HT-29 (cell line): ENCODE measurements at places on chromosomes 6 and 20.
A peak's percentile ranks its signal among the peaks of the same experiment; 100 is the strongest.

DNA sequence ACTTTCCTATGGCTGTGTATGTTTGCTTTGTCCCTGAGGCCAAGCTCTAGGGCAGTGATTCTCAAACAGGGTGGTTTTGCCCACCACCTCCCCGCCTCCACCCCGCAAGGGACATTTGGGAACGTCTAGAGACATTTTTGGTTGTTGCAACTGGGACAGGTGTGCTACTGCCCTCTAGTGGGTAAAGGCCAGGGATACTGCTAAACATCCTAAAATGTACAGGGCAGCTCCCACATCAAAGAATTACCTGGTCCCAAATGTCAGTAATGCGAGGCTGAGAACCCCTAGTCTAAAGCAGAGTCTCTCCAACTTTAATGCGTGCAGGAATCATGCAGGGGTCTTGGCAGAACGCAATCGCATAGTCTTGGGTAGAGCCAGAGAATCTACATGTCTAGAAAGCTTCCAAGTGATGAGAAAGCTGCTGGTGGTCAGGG is 5.1 kb downstream of the KCNS1 start:
- peak; percentile 89 for DNase-seq

DNA sequence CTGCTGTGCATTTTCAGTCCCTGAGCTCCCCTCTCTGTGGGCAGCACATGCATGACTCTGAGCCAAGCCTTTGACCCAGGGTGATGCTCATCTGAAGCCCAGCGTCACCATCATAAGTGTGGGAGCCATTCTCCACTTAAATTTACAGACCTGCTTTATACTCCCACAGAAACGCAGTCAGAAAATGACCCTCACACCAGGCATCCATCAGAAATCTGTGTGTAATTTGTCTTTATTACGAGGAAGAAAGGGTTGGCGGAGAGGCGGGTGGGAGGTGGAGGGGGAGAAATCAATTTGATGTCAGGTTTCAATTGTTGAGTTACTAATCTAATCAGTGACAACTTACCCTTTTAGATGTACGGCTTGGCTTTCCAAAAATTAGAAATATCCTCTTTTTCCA is 353.6 kb downstream of the MAFB start:
- no peak for DNase-seq

GRCh38 chr20:48760403-48760983 is 67.3 kb downstream of the PREX1 start:
- DNase-seq: no peak

GRCh38 chr20:47269309-47270165 is 87.0 kb downstream of the ZMYND8 start:
- DNase-seq: no peak

DNA sequence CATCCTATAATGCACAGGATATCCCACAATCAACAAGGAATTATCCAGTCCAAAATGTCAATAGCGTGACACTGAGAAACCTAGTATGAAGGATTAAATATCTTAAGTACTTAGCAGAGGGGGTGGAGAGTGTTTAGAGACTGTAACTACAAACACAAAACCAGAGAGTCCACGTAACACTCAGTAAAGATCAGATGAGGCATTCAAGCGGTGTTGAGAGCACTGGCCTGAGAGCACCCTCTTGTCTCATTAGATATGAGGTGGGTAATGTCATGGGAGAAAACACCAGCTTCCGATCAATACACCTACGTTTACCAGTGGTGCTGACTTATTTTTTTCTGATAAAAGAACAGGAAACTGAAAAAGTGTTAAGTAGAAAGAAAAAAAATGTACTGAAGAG is 2.3 kb downstream of the FAM184A start:
- DNase-seq: no peak

DNA sequence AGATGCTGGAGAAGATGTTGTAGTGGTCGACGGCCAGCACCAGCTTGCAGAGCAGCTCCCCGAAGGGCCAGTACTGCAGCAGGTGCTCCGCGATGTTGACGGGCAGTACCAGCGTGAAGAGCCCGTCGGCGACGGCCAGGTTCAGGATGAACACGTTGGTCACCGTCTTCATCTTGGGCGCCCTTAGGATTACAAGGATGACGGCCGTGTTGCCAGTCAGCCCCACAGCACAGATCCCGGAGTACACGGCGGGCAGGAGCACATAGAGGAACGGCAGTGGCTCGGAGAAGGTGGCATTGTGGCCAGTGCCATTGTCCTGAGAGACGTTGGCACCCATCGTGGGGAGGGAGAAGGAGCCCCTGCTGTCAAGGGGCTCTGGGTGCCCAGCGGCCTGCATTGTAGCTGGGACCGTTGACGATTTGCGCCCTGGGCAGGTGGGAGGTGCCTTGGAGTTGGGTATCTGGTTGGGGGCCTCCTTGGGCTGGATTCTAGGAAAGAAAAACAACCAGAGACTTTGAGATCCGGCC is 867 bp downstream of the NPBWR2 start:
- DNase-seq: no peak

GRCh38 chr20:39691151-39691862 is 729.2 kb downstream of the DHX35 start:
- DNase-seq: no peak

- no peak for DNase-seq
These were observed at the start of gene FHL5 for GRCh38 chr6:96562886-96563285. Gene FHL5 (plus strand): TSS chr6:96563128. CDS start chr6:96603614, 40,486 bp downstream.

GRCh38 chr20:50625986-50626677 is 65.2 kb downstream of the RIPOR3 start:
- peak; percentile 72 for DNase-seq

- no peak for DNase-seq
These were observed 62.2 kb upstream of the SLC22A16 start for GRCh38 chr6:110538416-110539160.

- no peak for DNase-seq
These were observed 2.0 kb downstream of the FNDC1 start for GRCh38 chr6:159170999-159171712.

DNA sequence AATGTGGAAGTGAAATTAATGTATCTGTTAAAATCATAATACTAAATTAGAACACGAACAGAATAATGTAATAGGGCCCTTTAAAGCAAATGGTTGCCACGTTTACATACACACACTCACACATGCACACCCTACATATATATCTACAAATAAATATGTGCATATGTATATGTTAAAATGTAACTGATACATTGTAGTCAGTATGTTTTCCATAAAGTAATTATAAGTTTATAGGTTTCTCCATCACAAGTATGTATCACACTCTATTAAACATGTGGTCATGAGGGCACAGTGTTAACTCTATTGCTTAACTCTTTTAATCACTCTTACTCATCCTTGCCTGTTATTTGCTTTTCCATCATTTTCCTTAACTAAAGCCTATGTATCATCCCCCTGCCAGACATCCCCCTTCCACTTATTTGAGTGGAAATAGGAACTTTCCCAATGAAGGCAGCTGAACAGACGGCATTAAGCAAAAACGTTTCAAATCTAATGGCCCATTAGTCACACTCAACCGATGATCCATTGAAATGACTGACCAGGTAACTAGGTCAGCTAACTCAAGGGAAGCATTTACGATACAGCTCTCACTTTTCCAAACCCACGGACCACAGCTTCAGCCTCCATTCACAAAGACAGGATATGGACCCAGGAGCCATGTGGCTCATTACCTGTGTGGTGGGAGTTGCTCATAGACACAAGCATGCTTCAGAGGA is 89.3 kb downstream of the HAO1 start:
- DNase-seq: no peak

DNA sequence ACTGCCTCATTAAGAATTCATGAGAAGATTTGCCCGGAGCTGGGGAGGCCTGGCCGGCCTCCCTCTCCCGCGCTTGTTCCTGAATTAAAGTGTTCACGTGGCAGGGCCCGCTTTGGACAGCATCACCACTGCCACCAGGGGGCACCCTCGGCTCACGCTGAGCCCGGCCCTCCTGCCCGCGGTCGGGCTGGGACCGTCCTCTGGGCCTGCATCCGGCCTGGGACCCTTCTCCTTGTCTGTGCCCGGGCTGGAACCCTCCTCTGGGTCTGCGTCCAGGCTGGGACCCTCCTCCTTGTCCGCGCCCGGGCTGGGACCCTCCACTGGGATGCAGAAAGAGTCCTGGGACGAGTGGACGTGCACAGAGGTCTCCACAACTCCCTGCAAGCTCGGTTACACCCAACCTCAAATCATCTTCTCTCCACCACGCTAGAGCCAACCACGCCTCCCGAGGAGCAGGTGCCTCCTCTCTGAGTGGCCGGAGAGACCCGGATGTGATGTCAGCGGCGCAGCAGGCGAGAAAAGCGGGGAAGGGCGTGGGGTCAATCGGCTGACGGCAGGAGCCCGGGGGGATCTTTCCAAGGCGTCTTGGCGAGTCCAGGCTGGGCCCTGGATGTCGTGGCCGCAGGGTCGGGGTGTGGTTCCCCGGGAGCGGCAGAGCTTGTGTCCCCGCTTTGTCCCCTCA is 50.9 kb upstream of the DACT2 start:
- peak; percentile 68 for DNase-seq

- no peak for DNase-seq
These were observed 17.7 kb upstream of the RIPOR3 start for GRCh38 chr20:50708845-50709635.

- DNase-seq: no peak
These were observed 12.6 kb downstream of the TUBB2B start for GRCh38 chr6:3214898-3215297.

GRCh38 chr6:15791448-15792181 is 128.8 kb upstream of the DTNBP1 start:
- DNase-seq: no peak

DNA sequence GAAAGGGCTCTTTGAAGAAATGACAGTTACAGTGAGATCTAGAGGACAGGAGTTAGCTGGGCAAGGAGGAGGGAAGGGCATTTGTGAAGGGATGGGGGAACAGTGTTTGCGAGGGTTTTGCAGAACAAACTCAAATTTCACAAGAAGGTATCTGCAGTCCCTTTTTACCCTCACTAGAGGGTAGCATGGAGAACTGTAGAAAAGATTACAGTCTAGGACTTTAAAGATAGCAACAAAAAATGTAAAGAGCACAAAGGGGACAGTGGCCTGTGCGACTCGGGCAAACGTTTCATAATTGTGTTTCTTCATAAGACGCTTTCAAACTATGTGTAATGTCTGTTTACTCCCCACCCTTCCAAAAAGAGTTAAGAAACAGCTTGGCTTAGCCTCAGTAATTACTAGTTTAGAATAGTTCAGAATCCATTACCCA is 21.2 kb upstream of the ASXL1 start:
- DNase-seq: peak; percentile 63

- peak; percentile 52 for DNase-seq
These were observed 3.9 kb upstream of the SULF2 start for GRCh38 chr20:47789081-47789763.

GRCh38 chr6:108764580-108764950 is 83.7 kb upstream of the ARMC2 start:
- DNase-seq: no peak

- no peak for DNase-seq
These were observed 100.5 kb upstream of the SASH1 start for GRCh38 chr6:148242180-148242579.

DNA sequence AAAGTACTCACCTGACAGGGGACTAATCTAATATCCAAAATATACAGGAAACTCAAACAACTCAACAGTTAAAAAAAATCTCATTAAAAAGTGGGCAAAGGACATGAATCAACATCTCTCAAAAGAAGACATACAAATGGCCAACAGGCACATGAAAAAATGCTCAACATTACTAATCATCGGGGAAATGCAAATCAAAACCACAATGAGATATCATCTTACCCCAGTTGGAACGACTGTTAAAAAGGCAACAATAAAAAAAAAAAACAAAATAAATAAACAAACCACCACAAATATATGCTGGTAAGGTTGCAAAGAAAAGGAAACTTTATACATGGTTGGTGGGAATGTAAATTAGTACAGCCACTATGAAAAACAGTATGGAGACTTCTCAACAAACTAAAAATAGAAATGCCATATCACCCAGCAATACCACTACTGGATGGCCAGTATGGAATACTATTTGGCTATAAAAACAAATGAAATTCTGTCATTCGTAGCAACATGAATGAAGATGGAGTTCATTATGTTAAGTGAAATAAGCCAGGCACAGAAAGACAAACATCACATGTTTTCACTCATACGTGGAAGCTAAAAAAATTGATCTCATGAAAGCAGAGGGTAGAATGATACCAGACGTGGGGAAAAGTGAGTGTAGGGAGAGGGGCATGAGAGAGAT is 6.6 kb downstream of the SIRPB2 start:
- DNase-seq: no peak

DNA sequence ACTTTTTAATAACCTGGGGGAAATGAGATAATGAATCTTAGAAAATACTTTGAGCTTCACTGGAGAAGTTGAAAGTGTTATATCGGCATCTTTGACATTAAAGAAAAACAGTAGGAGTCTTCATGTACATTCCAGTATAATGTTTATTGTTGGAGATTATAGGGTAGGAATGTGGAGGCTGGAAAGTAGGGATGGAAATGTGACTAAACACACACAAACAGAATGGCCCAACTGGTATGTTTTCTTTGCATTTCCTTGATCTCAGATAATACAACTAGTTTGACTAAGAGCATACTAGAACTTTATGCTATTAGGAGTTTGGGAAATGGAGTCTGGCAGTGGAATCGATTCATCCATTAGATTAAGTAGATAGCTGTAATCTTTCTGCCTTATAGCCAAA is 10.1 kb upstream of the BAG2 start:
- no peak for DNase-seq

- DNase-seq: no peak
These were observed 213.8 kb downstream of the LAMA2 start for GRCh38 chr6:129096651-129097290.

DNA sequence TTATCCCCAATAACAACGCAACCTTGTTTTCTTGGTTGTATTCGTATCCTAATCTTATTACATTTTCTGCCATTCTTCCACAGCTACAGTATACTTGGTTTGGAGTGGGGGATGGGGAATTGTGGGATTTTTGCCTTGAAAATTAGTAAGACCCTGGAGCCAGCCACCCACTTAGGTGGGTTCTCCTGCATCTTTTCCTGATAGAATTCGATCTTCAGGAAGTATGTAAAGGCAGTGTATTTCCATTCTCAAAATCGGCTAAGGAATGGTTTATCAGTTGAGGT is 1.1 kb downstream of the ITCH start:
- DNase-seq: no peak

GRCh38 chr6:5135788-5136376 is 50.7 kb downstream of the PPP1R3G start:
- DNase-seq: peak; percentile 53

- DNase-seq: no peak
These were observed 181.3 kb downstream of the THBS2 start for GRCh38 chr6:169072127-169073042.

DNA sequence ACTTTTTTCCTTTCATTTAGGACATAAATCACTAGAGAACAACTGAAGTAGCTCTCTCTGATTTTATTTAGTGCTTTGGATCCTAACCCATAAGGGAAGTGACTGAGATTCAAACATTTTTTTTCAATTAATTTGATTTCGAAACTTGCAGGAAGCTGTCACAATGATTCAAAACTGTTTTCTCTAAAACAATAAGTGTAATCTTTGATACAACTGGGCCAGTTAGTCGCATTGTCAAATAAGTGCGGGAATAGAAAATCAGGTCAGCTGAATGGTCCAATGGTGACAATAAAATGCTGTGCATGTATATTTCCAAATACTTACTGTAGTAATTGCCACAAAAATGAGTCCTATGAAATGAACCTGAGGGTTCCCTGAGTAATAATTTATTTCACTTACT is 930.8 kb downstream of the TFAP2A start:
- DNase-seq: no peak
